A549 treated with AZD2906 at 1 μM for 4 hours (cell line): ENCODE measurements at places on chromosomes 2 and 18. TPM values are rescaled to one million over a fixed set of nuclear protein-coding genes. Genes with fewer than 3 reads are reported as not detected.

NT5DC4 gene
- 0.06 to 0.94 TPM in 2 of 5 replicates, not detected in the others for total RNA-seq

KLHL14 gene
- not detected in 5 replicates for total RNA-seq

KCNS3 gene
- 1.2 to 1.4 TPM (median 1.3 TPM) in 5 replicates for total RNA-seq

AGXT gene
- not detected in 5 replicates for total RNA-seq

MYOM1 gene
- 0.10 to 0.32 TPM (median 0.13 TPM) in 5 replicates for total RNA-seq

KIF5C gene
- 0.21 to 0.50 TPM (median 0.28 TPM) in 5 replicates for total RNA-seq

RUFY4 gene
- 0.08 TPM in 1 of 5 replicates, not detected in the others for total RNA-seq

PRKAG3 gene
- total RNA-seq, result not detected in 5 replicates

SP140L gene
- 2.7 to 3.8 TPM (median 3.1 TPM) in 5 replicates for total RNA-seq

DES gene
- 0.14 to 0.69 TPM (median 0.27 TPM) in 5 replicates for total RNA-seq

SCN2A gene
- total RNA-seq, result 0.03 TPM in 1 of 5 replicates, not detected in the others

MFSD2B gene
- total RNA-seq, result 0.42 to 0.79 TPM (median 0.56 TPM) in 5 replicates

LRRTM1 gene
- total RNA-seq, result not detected in 5 replicates

LRRC30 gene
- total RNA-seq, result not detected in 5 replicates

FAM161A gene
- total RNA-seq, result 6.6 to 9.0 TPM (median 8.4 TPM) in 5 replicates

PSMA8 gene
- total RNA-seq, result not detected in 5 replicates

DCC gene
- not detected in 5 replicates for total RNA-seq

OSR1 gene
- 7.3 to 9.7 TPM (median 7.4 TPM) in 5 replicates for total RNA-seq

KIAA2012 gene
- total RNA-seq, result not detected in 5 replicates

GTF2A1L gene
- not detected in 5 replicates for total RNA-seq

DHRS9 gene
- 3.1 to 3.9 TPM (median 3.4 TPM) in 5 replicates for total RNA-seq

TTR gene
- 0.27 to 0.42 TPM (median 0.30 TPM) in 3 of 5 replicates, not detected in the others for total RNA-seq
